NK-92 treated with Interleukin-12 subunit alpha and Interleukin-12 subunit beta, amount 100 ng/mL, for 24 hours (cell line): ENCODE measurements at places on chromosomes 2 and 18.

- no peak for DNase-seq
Measured at GRCh38 chr2:36318-36717, 10.0 kb downstream of the FAM110C start.

- peak; percentile 43 for DNase-seq
Measured at GRCh38 chr2:158926478-158926948, 41.9 kb upstream of the TANC1 start.

DNA sequence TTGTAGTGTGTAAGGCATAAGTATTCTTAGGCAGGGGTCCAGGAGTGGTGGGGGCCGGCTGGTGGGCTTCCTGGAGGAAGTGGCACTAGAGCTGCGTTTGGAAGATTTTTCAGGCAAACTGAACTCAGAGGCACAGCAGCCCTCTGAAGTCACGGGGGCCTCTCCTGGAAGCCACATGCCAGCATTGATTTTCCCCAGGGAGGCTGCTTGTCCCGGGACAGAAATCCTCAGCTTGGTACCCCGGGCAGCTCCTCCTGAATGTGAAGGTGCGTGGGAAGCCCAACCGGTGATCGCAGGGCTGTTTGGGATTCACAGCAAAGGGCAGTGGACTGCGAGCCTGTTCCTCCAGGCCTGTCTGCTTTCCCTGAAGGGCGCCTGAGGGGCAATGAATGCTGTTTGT, 1.6 kb upstream of the PDIA6 start:
- DNase-seq: no peak

GRCh38 chr2:26011990-26012856, 21.7 kb upstream of the RAB10 start:
- DNase-seq: no peak

GRCh38 chr2:201233192-201233811, 27.0 kb upstream of the CASP8 start:
- DNase-seq: peak; percentile 75

GRCh38 chr2:66574701-66575624, 140.0 kb downstream of the MEIS1 start:
- no peak for DNase-seq

- DNase-seq: no peak
Measured at GRCh38 chr18:31688606-31689005, 4.2 kb upstream of the B4GALT6 start.

DNA sequence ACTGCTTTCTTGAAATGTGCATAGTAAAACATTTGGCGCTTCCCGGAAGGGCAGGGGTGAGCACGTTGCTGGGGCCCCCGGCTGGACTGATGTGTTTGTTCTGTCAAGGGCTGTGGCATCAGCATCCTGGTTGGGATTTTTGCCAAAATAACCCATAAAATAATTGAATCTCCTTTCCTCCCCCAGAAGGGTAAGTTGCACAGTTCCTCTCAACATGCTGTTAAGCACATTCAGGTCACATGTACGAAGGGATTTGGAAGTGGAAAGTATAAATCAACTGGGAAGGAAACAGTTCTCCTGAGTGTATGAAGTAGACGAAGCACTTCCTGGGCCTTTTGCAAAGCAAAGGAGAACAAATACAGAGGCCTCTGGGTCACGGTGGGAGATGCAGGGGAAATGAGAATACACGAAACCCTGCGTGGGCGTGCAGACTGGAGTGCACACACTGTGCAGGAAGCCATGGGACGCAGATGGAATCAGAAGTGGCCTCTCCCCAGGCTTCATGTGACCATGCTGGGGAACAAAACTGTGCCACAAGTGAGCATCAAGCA, 183.9 kb downstream of the LPIN1 start:
- DNase-seq: no peak

GRCh38 chr2:8608411-8608954, 73.4 kb upstream of the ID2 start:
- no peak for DNase-seq

GRCh38 chr2:9675415-9676351, 44.9 kb upstream of the YWHAQ start:
- no peak for DNase-seq

- DNase-seq: no peak
Measured at GRCh38 chr2:223897669-223898330, 47.3 kb downstream of the WDFY1 start.

- no peak for DNase-seq
Measured at GRCh38 chr2:206502729-206503128, 59.4 kb downstream of the ADAM23 start.

DNA sequence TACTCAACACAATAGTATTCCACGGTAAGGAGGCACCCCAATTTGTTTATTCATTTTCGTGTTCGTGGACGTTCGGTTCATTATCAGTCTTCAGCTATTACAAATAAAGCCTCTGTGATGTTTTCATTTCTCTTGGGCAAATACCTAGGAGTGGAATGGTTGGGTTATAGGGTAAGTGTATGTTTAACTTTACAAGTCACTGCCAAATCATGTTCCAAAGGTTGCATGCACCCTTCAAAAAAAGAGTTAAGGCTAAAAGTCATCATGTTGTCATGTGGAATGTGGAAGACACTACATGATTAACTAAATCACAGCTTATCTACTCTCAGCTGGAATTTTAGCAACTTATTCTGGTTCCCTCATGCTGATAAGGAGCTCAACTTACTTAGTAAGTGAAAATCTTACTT, 15.8 kb downstream of the INO80C start:
- DNase-seq: no peak

- no peak for DNase-seq
Measured at GRCh38 chr18:67935638-67936037, 419.1 kb upstream of the DSEL start.

- DNase-seq: no peak
Measured at GRCh38 chr2:215403441-215404347, 32.2 kb downstream of the FN1 start.

GRCh38 chr2:46852598-46852997, 63.0 kb downstream of the MCFD2 start:
- DNase-seq: no peak

GRCh38 chr2:27185331-27186026, 26.4 kb upstream of the ATRAID start:
- DNase-seq: no peak

DNA sequence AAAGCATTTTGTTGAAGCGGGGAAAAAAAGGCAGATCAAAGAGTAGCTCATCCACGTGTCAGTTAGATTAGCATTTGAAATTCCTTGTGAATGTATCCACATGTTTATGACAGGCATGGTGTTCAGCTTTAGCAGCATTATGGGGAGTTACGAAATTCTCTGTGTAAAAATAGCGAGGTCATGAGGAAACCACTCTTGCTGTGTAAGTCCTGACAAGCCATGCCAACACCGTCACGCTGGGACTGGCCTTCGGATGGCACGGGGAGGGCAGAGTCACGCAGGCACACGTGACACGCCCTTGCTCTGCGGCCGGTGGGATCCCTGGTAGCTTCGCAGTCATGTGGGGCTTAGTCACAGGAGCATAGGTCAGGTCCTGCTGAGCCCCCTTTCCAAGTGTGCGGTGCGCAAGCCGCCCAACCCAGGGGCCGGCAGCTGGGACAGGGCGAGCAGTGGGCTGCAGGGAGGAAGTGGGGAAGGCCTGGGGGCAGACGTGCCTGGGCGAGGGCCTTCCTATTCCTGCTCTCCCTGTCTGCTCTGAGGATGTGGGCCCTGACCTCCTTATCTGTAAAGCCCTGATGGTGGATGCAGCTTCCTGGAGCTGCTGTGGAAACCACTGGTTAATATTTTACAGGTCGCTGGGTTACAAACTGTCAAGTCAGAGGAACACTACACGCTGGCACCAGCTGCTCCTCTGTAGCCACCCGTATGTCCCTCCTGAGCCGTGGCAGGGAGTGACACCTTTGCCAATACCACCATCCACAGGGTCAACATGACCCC, 18.0 kb downstream of the MBP start:
- DNase-seq: no peak

DNA sequence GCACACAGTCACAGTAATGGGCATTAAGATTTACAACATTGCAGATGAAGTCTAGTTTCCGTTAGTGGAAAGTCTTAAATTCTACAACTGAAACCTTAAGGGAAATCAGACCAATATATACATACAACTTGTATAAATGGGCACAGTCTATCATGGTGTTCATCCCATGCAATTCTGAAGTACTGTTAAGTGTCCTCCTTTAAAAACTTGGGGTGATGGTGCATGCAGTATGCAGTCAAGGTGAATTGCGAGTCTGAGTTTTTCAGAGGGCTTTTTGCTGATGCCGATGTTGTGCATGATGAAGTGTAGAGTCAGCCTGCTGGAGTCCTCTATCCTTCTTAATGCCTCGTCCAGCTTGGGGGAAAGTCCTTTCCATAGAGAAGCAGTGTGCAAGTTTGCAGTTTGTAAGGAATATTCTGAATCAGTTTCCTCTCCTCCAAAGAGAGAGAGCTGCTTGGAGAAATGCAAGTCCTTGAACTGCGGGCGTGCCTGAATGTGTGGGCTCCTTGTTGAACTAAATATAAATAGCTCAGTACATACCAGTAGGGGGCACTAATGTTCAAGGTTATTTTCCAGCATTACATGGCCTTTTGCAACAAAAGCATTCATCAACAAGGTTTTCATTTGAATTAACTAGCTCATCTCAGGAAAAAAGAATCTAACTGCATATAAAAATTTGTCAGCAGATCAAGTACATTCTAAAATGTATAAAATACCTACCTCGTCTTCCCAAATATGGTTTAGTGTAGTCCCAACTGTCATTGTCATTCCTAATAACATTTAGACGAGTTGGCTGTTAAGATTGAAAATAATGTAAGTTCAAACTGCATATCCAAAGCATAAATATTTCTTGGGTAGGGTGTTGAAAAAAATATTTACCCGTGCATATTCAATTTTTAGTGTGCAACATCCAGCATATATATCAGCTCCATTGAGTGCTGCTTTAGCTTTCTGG, 21.3 kb downstream of the HNRNPLL start:
- no peak for DNase-seq

DNA sequence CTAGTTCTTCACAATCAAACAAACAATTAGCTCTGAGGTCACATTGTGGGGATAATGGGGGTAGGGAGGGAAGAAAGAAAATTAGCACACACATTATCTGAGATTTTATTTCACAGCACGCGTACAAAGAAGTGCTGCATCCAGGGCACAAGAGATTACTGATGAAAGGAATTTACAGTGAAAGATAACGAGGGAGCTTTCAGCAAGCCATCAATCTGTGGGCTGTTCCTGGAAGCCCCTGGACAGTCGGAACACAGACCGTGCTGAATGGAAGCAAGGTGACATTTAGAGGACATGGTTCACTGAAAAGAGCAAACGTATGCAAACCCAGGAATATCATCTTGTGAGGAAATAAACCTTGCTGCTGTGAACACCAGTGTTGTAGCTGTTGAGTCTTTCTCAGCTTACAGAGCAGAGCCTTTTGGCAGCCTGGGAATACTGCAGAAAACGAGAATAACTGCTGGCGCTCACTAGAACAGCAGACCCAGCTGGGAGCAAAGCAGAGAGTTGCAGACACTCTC, 63.2 kb downstream of the SCG2 start:
- no peak for DNase-seq

DNA sequence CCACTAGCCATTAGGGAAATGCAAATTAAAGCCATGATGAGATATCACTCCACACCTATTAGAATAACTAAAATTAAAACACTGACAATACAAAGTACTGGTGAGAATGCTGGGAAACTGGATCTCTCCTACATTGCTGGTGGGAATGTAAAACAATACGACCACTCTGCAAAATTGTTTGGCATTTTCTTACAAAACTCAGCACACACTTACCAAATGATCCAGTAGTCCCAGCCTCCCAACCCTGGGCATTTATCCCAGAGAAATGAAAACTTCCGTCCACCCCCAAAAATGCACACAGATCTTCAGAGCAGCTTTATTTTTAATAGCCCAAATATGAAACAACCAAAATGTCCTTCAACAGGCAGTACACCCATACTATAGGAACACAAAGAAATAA, 8.9 kb upstream of the TMSB10 start:
- DNase-seq: no peak

GRCh38 chr2:111178730-111179405, 58.2 kb downstream of the BCL2L11 start:
- no peak for DNase-seq

GRCh38 chr2:128716299-128716721, 397.6 kb upstream of the HS6ST1 start:
- DNase-seq: no peak

DNA sequence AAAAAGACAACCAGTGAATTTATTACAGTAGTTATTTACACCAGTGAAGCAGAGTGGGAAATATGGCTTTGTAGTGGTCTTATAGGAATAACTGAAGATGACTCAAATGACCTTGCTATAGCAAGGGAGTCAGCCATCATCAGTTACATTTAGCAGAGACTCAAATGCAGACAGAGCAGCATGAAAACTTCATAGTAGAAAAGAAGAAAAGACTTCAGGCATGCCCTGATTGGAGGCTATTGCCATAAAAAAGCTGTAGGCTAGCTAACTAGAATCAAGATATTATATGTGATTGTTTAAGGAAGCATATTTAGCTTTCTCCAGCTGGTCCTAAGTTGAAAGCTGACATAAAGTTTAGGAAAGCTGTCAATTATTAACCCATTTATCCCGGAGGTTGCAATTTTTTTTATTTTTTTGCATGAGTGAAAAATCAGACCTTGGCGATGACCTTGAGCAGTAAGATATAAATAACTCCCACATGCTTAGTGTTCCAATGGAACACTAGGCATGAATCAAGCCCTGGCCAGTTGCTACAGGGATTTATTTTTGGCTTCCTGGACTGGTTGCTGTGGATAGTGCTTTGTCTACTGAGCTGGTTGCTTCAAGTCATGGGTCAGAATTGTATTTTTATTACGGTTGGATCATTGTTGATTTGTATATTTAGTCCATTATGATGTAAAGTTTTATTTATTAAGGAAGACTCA, 675.6 kb upstream of the VRK2 start:
- no peak for DNase-seq

- DNase-seq: no peak
Measured at GRCh38 chr2:69474688-69475087, 37.5 kb upstream of the NFU1 start.

DNA sequence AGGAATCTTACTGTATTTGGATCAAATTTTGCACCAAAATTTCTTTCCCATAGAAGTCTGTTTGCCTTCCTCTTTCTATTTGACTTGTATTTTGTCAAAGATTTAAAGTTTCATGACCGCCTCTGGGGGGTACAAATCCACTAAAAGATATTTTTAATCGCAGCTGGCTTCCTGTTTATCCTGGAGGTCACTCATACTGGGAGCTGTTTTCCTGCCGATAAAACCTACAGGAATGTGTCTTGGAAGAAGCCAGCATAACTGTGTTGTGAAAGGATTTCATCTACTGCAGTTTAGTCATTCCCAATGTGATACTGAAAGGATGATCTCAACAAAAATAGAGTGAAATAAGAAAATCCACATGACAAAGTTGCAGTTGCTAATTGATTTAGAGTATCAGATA, 184.0 kb downstream of the RIT2 start:
- no peak for DNase-seq

- no peak for DNase-seq
Measured at GRCh38 chr2:152344579-152345195, 9.7 kb downstream of the FMNL2 start.

DNA sequence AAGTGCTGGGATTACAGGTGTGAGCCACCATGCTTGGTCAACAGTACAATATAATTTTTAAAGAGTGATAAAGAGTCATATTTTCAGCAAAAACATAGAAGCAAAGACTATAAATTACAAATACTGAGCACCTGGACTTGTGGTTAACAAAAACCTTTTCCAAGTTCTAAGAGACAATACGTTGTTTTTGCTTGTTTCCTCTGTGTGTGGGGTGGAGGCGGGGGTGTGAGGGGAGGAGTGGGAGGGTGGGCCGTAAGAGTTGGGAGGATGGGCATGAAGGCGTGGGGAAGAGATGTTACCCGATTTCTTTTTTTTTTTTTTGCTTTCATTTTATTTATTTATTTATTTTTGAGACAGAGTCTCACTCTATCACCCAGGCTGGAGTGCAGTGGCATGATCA, 78.0 kb upstream of the WIPF1 start:
- DNase-seq: no peak
